Mesangial cell (primary cell): ENCODE measurements at places on chromosomes 4 and X. TPM values are rescaled to one million over a fixed set of nuclear protein-coding genes. Genes with fewer than 3 reads are reported as not detected.

Gene DUSP9
- 0.13 and 1.3 TPM in 2 replicates for total RNA-seq

Gene ARR3
- not detected in 2 replicates for total RNA-seq

Gene NDST4
- not detected in 2 replicates for total RNA-seq

Gene ATOH1
- not detected in 2 replicates for total RNA-seq

Gene SPANXC
- total RNA-seq = not detected in 2 replicates

Gene TBC1D8B
- total RNA-seq = 1.9 and 2.4 TPM in 2 replicates

Gene ZNF718
- total RNA-seq = 2.9 and 3.4 TPM in 2 replicates

Gene GYPA
- total RNA-seq = not detected in 2 replicates
